ENCODE measurements at places on chromosomes 5 and 9. TPM values are rescaled to one million over a fixed set of nuclear protein-coding genes. Genes with fewer than 3 reads are reported as not detected.
A peak's percentile ranks its signal among the peaks of the same experiment; 100 is the strongest.

GRCh38 chr5:165885623-165886350 lies 2380.4 kb downstream of the MAT2B start:
- no peaks in the 10 kb centered on the region for H3K36me3 ChIP-seq
- no peaks in the 10 kb centered on the region for H3K4me1 ChIP-seq
- no peak overlapping the region for H3K27ac ChIP-seq
- H3K4me3 ChIP-seq, result no peak overlapping the region
- DNase-seq, result no peak

DNA sequence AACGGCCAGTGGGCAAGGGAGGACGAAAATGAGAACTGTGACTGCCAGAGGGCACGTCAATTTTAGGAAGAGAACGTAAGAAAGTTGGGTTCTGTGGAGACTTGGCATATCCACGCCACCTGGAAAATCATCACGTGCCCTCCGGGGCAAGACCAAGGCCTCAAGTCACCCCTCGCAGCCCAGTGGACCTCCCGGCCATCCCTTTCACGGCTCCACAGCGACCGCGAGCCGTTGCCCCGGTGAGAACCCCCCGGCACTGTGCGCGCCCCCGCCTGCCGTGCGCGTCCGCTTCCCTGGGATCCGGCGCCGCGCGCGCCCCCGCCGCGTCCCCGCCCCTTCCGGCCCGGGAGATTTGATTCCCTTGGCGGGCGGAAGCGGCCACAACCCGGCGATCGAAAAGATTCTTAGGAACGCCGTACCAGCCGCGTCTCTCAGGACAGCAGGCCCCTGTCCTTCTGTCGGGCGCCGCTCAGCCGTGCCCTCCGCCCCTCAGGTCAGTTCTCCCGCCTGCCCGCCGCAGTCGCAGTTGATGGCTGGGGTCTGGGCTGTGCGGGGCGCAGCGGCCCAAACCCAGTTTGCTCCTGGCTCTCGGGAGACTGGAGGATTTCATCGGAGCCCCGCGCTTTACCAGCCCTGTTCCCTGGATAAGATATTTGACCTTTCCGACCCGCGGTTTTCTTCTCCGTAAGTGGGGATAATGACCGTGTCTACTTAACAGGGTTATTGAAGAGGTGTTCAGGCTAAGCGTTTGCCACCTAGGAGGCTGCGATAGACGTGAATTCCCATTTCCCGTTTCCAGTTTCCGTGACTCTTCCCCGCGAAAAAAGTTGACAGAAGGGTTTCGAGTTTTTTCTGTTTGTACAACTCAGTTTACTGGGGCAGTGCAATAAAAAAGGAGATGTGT lies at the start of gene MELK:
TSS of gene MELK (plus strand) at position 381 of the 904 bp plus-strand sequence. CDS start 8,787 bp downstream, outside the sequence.
- H3K4me1 ChIP-seq, result peaks cover 23% of the 10 kb centered on the region
- H3K36me3 ChIP-seq, result no peaks in the 10 kb centered on the region
- DNase-seq, result peak; percentile 95
- H3K4me3 ChIP-seq, result peak within 1 kb of the TSS; percentile 88
- H3K27ac ChIP-seq, result peak within 1 kb of the TSS; percentile 91
- H3K27me3 ChIP-seq, result no peaks in the 10 kb centered on the region

GRCh38 chr9:132837501-132838286 lies 40.4 kb downstream of the AK8 start:
- no peak overlapping the region for H3K4me3 ChIP-seq
- peaks cover 29% of the 10 kb centered on the region for H3K27me3 ChIP-seq
- H3K36me3 ChIP-seq, result no peaks in the 10 kb centered on the region
- DNase-seq, result no peak
- no peaks in the 10 kb centered on the region for H3K4me1 ChIP-seq

DNA sequence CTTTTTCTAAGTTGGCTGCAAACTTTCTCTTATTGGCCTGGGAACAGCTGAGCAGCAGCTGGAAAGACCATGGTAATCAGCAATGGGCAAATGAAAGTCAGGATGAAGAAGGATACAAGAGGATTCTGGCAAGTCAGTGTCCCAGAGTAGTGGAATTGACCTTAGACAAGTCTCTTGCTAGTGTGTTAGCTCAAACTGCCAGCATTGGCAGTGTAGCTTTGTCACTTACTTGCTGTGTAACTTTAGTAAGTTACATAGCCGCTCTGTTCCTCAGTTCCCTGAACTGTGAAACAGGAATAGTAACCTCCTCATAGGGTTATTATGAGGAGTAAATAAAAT lies 3.6 kb downstream of the ALDH1A1 start:
- no peak for DNase-seq
- no peak overlapping the region for H3K4me3 ChIP-seq
- no peaks in the 10 kb centered on the region for H3K4me1 ChIP-seq

DNA sequence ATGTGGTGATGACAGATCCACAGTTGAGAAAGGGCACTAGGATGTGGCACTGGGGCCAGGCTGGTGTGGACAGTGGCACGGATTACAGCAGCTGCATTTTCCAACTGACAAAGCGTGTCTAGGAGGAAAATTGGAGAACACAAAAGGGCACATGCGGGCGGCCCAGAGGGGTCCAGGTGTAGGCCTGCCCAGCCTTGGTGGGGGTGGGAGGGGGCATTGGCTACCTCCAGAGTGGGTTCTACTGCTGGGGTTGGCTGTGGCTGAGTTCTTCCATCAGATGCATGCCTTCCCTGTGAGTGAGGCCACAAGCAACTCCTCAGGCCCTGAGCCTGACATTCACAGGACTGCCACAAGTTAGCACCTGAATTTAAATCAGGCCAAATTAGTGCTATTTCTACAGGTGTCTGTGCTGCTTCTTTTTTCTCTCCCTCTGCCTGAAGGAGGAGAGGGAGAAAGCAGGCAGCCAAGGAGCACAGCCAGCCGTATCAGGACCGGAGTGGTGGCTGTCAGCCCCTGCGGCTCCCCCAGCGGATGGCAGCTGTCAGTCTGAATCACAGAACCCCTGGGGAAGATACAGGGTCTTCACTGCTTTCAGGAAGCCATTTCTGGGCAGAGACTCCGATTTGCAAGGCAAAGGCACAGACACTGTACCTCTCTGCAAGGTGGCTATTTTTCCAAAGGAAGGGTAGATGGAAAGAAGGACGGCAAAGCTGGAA lies 464.2 kb downstream of the SPOCK1 start:
- no peak overlapping the region for H3K4me3 ChIP-seq
- H3K4me1 ChIP-seq, result peaks cover 8% of the 10 kb centered on the region
- peaks cover 9% of the 10 kb centered on the region for H3K36me3 ChIP-seq
- H3K27me3 ChIP-seq, result no peaks in the 10 kb centered on the region

DNA sequence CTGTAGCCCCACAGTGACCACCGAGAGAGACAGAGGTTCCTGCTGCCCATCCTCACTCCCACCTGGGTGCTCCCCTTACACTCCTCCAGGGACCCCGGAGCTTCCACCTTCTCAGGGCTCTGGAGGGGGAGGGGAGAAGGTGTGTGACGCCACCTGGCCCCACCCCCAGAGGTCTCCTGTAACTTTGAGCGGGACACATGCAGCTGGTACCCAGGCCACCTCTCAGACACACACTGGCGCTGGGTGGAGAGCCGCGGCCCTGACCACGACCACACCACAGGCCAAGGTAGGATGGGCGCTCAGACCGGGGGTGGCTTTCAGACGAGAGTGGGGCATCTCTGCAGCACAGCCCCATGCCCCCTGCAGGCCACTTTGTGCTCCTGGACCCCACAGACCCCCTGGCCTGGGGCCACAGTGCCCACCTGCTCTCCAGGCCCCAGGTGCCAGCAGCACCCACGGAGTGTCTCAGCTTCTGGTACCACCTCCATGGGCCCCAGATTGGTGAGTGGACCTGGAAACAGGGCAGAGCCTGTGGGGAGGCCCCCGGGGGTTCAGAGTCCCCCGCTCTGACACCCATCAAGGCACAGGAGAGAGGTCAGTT lies 4.5 kb downstream of the MAMDC4 start:
- no peaks in the 10 kb centered on the region for H3K27me3 ChIP-seq
- no peak overlapping the region for H3K27ac ChIP-seq
- no peak for DNase-seq
- no peak overlapping the region for H3K4me3 ChIP-seq
- peaks cover 3% of the 10 kb centered on the region for H3K4me1 ChIP-seq

Gene IL5
- total RNA-seq, result not detected

Gene TAF11L10
- total RNA-seq, result not detected

DNA sequence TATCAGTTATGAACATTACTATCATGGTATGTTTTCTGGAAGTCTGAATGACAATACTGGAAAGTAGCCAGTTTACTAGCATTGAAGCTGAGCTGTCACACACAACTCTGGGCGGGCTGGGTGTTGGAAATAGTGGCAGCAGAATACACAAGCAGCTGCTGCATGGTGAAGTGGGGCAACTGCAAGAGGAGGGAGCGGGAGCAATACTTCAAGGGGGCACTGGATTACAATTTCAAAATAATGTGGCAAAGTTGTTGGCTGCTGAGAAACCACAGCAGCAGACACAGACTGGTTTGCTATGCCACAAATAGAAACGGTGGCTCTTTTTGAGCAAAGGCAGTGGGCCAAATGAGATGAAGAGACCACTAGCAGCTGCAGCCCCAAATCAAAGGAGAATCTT lies 350.2 kb downstream of the KIAA0825 start:
- no peak overlapping the region for H3K4me3 ChIP-seq
- H3K36me3 ChIP-seq, result peaks cover 5% of the 10 kb centered on the region
- H3K27ac ChIP-seq, result no peak overlapping the region
- DNase-seq, result no peak
- H3K27me3 ChIP-seq, result no peaks in the 10 kb centered on the region
